HS-27A (cell line): ENCODE measurements at places on chromosomes 16 and 17.

DNA sequence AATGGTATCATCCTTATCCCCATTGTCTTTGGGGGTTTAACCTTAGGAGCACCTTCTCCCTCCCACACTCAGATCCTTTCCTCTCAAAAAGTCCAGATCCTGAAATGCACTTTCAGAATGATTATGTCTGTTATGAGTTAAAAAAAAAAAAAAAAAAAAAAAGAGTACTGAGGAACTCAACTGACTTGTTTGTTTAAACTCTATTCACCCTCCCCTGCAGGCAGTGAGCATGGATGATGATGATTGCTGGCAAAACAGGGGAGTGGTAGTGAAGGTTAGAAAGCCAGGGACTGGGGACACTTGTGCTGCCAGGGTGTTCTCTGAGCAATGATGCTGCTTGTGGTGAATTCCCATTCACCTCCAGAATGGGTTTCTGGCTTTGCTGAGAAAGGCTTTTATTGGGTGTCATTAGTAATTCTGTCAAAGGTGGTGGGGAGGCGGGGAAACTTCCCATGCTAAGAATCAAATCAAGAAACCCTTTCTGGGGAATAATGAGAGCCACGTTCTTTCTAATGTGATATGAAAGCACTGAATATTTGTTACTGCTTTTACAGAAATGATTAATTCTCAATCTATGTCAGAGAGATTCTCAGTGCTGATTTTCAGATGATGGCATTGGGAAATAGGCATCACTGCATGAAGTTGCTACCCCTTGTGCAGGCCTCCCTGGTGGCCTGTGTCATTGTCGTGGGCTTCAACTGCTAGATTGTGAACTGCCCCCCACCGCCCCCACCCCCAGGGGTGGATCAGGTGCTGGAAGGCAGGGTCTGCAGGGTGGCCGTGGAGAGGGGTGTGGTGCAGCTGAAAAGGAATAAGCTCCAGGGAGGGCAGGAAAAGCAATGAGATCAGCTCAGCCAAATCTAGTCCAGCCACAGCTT, 14.1 kb downstream of the CCL4 start:
- DNase-seq, result no peak

DNA sequence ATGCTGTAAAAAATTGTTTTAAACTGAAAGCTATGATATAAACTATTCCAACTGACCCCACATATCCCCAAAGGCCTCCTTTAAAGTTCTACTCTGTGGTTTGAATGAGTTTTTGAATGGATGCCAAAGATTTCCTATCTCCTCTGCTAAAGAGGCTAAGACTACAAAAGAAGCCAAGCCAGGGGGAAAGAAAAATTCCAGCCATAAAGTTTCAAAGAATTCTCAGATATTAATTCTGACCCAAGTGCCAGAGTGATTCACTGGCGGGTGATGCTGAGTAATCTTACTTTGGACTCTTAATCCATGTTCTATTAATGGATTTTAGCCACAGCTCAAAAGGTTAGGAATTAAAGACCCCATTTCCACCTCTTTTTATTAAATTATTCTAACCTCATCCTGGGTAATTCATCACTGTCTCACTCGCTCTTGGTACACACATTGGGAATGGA, 60.7 kb downstream of the HS3ST3A1 start:
- DNase-seq, result peak; percentile 54

DNA sequence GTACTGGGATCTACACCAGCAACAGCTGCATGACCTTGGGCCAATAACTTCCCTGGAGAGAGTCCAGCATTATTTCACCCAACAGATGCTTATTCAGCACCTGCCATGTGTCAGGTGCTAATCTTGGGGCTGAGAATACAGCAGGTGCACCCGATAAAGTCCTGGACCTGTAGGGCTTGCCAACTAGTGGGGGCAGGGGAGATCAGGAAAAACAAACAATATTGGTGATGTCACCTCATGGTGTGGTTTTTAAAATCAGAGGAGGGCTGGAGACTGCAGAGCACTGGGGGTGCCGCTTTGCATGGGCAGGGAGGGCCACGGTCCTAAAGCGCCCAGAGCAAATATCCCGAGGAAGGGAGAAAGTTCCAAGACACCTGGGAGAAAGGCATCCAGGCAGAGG, 218.8 kb downstream of the C16orf95 start:
- no peak for DNase-seq

DNA sequence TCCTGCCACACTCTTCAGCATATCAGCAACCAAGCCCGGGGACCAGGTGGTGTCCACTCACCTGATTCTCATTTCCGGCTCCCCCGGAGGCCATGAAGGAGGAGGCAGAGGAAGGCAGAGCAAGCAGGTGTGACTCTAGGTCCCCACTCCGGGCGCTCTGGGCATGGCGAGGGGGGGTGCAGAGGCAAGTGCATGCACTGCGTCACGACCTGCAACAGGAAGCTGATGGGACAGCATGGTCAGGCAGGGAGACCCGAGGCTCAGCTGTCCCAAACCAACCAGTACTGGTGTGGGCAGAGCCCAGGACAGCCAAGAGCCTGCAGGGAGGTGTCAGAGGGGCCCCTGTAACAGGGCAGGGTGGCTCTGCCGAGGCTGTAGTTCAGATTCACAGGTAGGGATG, 2.1 kb upstream of the ENGASE start:
- DNase-seq, result no peak

- no peak for DNase-seq
Observed at GRCh38 chr17:7588553-7589203, 1.2 kb downstream of the SOX15 start.

DNA sequence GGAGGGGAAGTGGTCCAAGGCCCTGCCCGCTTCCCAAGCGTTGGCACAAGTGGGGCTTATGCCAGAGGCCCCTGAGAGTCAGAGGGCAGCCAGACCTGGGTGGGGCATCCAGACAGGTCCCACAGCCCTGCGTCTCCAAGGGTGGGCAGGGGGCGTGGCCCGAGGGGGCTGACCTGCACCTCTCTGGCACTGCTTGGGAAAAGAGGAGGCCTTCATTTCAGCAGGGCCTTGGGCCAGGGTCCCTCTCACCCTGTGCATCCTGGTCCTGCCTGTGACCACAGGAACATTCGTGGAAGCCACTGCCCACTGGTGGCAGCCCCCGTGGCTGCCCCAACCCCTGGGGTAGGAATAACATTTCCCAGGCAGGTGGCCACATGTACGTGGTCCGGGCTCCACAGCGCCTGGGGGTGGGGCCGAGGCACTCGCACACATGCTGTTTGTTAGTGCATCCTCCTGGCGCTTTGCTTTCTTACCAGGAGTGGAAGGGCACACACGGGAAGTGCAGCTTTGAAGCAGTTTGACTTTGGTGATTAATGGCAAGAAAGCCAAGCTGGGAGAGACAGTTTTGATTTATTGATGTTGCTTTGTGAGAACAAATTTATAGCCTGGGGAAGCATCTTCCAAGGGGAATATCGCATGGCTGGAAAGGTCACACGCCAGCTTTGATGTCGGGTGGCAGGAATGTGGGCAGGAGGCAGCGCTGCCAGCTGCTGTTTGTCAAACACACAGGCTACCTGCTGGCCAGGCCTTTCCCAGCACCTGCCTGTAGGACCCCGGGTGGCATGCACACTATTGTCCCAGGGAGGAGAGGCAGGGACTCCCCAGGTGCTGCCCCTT, 4.3 kb downstream of the CENPX start:
- no peak for DNase-seq

DNA sequence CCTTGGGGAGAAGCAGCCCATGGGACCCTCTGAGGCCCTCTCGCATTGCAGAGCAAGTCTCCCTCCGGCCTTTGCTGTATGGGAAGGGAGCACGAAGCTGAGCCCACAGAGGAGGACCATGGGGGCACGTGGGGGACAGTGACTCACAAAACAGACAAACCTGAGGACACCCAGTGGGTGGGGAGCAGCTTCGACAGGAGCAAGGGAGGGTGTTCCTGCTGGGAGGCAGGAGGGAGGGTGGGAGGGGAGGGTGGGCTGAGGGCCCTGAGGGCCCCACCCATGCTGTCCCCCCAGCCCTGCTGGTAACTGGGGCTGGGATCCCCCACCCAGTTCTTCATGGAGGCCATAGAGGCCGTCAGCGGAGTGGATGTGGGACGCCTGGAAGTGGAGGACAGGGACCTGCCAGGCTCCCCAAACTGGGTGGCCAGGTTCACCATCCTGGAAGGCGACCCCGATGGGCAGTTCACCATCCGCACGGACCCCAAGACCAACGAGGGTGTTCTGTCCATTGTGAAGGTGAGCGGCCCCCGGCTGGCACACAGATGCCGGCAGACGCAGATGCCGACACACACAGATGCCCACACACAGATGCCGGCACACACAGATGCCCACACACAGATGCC, 12.5 kb downstream of the SLC22A31 start:
- DNase-seq, result no peak

DNA sequence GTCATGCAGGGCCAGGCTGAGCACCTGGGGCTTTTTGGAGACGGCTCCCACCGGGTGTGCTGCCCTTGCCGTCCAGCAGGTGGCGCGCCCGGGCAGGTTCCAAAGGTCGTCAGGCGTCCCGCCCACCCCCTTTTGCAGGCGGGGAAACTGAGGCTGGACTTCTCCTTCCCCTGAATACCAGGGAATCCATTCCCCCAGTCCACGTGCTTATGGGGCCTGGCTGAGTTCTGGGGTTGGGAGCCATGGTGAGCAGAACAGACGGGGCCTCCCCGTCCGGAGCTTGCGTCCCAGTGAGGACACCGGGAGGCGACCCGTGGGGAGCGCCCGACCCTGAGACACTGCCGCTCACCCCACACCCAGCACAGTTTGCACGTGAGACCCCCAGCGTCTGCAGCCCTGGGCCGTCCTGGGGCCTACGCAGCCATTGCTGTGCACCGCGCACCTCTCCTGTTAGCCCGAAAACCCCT, 51.8 kb upstream of the JPH3 start:
- no peak for DNase-seq

GRCh38 chr17:65783845-65784334, 222.4 kb upstream of the AXIN2 start:
- peak; percentile 45 for DNase-seq

GRCh38 chr17:8707332-8708024, 37.2 kb downstream of the CCDC42 start:
- DNase-seq, result no peak

DNA sequence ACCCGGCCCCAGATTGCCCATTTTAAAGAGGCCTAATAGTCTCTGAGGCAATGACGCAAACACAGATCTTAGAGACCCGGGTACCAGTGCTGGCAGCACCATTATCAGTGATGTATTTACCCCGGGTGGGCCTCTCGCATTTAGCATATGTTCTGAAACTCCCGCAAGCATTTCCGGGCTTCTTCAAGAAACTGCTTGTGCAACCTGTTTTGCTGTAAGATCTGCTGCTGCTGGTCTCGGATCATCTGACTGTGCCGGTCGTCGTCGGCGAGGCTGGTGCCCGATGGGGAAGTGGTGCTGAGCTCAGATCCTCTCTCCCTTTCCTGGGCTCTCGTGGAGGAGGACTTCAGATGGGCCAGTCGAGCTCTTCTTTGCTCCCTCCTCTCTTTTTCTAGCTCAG, 12.5 kb downstream of the CEP295NL start:
- no peak for DNase-seq

GRCh38 chr16:24978370-24978914, 36.7 kb downstream of the ARHGAP17 start:
- no peak for DNase-seq

GRCh38 chr17:60463157-60463835, 41.0 kb downstream of the CHCT1 start:
- DNase-seq, result no peak

DNA sequence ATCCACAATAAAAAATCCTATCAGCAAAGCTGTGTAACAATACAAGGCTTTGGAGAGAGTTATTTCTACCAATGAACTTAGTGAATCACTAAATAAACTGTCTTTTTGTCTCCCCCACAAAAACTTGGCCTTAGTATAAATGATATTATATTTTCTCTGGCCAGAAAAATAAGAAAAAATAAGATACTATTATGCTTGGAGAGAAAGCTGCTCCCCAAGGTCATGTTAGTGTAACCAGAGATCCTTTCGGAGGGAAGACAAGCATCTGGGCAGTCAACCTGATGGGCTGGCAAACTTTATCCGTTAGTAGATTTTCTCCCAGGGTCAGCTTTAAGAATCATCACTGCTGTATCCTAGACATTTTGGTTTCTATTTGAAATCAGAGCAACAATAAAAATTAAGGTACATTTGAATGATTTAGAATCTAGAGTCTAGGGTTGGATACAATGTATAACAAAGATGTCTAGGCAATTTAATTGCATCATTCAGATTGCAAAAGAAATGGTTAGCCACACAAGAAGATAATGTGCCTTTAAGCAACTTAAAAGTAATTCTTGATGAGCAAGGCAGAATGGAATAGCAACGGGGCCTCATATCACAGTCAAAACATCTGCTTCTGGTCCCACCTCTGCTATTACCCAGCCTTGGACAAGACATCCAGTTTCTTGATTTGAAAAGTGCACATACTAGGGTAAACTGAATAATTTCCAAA, 280.4 kb downstream of the SLC39A11 start:
- no peak for DNase-seq

DNA sequence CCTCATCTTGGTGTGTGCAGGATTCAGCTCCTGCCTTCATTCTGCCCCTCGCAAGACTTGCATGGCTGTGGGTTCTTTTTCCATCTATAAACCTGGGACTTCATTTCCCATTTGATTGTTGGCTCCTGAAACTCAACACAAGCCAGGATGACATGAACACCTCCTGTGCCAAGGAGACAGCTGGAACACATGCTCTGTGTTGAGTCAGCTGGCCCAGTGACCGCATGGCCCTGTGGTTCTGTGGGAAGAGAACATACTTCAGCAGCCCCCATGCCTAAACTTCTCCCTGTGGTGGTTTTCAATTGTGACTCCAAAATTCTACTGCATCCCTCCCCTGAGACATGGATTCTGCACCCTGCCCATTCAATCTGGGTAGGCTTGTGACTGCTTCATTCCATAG, 57.9 kb upstream of the FOXF1 start:
- DNase-seq, result no peak

- DNase-seq, result no peak
Observed at GRCh38 chr17:333626-334396, 18.8 kb downstream of the RPH3AL start.

DNA sequence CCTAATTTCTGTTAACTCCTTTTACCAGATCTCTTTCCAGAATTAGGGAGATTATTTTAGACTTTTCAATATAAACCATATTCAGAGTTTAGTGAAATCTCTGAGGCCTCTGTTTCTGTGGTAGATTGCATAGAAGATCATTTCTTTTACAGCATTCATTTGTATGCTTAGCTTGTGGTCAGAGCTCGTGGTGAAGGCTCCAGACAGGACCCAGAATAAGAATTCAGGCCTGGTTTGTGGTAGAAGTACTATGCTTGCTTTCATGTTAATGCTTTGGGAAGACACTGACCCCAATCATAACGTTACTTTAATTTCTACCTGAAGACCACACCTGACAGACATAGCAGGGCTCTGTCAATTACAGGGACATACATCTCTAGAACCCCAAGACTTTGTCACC, 258.1 kb downstream of the FTO start:
- DNase-seq, result no peak

- DNase-seq, result no peak
Observed at GRCh38 chr17:67253384-67253783, 8.4 kb upstream of the HELZ start.

DNA sequence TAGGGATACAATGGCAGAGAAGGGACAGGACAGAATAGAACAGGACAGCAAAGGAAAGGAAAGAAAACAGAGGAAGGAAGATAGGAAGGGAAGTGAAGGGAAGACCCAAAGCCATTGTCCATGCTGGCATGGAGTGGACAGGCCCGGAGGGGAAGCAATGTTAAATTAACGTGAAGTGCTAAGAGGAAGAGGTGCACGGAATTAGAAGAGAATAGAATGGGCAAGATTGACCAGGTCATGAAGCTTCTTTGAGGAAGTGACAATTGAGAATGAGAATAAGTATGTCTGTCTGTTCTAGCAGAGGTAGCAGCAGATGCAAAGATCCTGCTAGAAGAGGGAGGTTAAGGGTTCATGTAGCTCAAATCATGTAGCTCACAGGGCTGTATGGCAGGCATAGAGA, 117.2 kb downstream of the MAF start:
- no peak for DNase-seq
